ENCODE measurements at places on chromosomes 5 and 9. TPM values are rescaled to one million over a fixed set of nuclear protein-coding genes. Genes with fewer than 3 reads are reported as not detected.
A peak's percentile ranks its signal among the peaks of the same experiment; 100 is the strongest.

Gene GDF9
- 0.22 TPM for total RNA-seq

- no peak overlapping the region for H3K4me3 ChIP-seq
- no peak for DNase-seq
- H3K36me3 ChIP-seq: no peaks in the 10 kb centered on the region
- H3K4me1 ChIP-seq: peaks cover 2% of the 10 kb centered on the region
Observed at GRCh38 chr5:932151-932627, 39.5 kb downstream of the TRIP13 start.

DNA sequence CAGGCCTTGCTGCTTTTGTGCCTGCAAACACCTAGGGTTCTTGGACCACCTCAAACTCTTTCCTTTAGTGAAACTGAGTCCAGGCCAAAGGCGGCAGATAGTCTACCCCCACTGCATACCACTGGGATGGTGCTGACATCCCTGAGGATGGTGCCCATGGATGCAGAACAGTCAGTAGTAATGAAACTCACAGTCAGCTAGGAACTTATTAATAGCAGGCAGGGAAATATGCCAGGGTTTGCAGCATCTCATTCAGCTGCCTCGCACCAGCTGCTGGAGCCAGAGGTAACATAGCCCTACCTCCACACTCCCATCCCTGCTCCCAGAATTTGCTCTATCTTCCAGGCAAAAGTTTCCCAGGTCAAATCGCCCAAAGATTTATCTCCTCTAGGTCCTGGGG lies 189.1 kb downstream of the SREK1 start:
- no peaks in the 10 kb centered on the region for H3K4me1 ChIP-seq
- no peak for DNase-seq
- no peak overlapping the region for H3K27ac ChIP-seq
- no peaks in the 10 kb centered on the region for H3K27me3 ChIP-seq
- H3K4me3 ChIP-seq: no peak overlapping the region
- no peaks in the 10 kb centered on the region for H3K36me3 ChIP-seq

DNA sequence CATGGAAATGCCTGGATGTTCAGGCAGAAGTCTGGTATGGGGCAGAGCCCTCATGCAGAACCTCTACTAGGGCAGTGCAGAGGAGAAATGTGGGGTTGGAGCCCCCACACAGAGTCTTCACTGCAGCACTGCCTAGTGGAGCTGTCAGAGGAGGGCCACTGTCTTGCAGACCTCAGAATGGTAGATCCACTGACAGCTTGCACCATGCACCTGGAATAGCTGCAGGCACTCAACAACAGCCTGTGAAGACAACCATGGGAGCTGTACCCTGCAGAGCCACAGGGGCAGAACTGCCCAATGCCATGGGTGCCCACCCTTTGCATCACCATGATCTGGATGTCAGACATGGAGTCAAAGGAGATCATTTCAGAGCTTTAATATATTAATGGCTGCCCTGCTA lies 36.9 kb downstream of the TRIP13 start:
- no peak for DNase-seq
- peaks cover 9% of the 10 kb centered on the region for H3K4me1 ChIP-seq
- H3K27ac ChIP-seq: no peak overlapping the region
- H3K4me3 ChIP-seq: no peak overlapping the region
- no peaks in the 10 kb centered on the region for H3K36me3 ChIP-seq

Gene RAPGEF1
- total RNA-seq: 44.1 TPM

DNA sequence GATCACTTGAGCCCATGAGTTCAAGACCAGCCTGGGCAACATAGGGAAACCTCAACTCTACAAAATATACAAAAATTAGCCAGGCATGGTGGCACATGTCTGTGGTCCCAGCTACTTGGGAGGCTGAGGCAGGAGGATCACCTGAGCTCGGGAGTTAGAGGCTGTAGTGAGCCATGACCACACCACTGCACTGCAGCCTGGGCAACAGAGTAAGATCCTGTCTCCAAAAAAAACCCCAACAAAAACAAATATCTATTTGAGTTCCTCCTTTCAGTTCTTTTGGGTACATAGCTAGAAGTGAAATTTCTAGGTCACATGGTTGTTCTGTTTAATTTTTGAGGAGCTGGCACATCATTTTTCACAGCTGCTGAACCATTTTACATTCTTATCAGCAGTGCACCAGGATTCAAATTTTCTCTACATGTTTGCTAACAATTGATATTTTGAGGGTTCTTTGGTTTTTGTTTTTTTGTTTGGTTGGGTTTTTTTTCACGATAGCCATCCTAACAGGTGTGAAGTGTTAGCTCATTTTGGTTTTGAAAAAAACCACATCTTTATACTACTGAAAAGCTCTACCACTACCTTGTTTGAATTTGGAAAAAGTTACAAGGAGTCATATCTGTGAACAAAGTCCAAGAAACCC lies 176.9 kb upstream of the SLC12A2 start:
- no peaks in the 10 kb centered on the region for H3K36me3 ChIP-seq
- no peaks in the 10 kb centered on the region for H3K4me1 ChIP-seq
- no peak for DNase-seq
- no peak overlapping the region for H3K4me3 ChIP-seq
- H3K27me3 ChIP-seq: 0 out of 3 replicates have a peak, but pooled peaks cover 3% of the 10 kb centered on the region

Gene SLU7
- 43.6 TPM for total RNA-seq

DNA sequence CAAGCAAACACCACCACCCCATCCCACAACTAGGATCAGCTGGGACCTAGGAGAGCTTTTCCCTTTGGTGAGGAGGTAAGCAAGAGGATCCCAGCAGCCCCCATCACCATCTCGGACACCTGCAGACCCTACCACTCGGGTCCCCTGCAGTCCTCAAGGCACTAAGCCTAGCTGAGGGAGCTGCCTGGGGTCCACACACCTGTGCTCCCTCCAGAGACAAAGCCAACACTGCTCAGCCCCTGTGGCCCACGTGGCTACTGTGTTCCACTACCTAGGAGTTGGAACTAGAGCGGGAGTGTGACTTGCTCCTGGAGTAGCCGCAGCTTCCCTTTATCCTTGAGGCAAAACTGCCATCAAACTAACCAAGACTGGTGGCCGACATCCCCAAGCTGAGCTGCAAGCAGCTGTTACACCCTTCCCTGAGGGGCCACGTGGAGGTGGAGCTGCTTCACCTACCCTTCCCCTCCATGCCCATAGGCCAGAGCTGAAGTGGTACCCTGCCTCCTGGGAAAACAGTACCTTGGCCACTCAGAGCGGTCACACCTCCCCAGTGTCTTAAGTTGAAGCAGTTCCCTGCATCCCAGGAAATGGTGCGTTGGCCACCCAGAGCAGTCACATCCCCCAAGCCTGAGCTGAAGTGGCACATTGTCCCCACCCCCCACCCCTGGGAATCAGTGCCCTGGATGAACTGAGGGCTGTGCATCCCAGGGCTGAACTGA lies 205.5 kb downstream of the CACNA1B start:
- no peaks in the 10 kb centered on the region for H3K4me1 ChIP-seq
- DNase-seq: no peak
- H3K36me3 ChIP-seq: no peaks in the 10 kb centered on the region
- H3K27me3 ChIP-seq: peaks cover 10% of the 10 kb centered on the region
- H3K4me3 ChIP-seq: no peak overlapping the region

Gene MUSK
- total RNA-seq: not detected

DNA sequence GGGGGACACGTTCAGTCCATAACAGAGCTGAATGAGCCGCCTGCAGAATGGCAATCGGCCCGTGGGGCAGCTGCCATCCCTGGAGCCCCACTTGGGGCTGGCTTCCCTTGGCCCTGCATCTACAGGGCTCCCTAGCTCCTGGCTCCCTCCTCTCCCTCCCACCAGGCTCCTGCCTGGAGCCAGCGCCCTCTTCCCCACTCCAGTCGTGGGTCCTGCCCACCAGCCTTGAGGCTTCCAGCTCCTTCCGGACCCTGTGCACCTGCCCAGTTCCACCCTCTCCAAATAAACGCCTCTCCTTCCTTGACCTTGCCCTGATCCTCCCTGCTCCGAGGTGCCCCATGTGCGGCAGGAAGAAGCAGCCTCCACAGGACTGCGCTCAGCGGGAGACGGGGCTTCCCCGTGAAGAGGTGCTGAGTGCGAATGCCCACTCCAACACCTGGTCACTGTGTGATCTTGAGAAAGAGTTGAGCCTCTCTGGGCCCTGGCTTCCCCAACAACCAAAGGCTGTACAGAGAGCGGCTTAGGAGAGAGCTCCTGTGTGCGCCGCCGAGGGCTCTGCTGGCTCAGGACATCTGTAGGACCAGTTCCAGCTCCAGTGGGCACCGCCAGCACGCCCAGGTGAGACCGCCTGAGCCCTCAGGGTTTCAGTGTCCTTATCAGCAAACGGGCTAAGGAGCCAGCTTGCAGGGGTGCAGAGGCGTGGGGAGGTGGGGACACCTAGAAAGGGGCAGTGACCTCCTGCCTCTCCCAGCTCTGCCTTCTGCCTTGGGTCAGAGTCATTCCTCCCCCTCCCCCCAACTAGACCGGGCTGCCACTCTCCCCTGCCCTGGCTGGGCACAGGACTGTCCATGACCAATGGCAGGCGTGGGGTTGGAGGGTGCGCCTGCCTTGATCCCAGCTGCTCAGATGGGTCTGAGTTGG lies 12.1 kb downstream of the C9orf50 start:
- H3K27me3 ChIP-seq: no peaks in the 10 kb centered on the region
- H3K4me1 ChIP-seq: peaks cover 11% of the 10 kb centered on the region
- H3K36me3 ChIP-seq: no peaks in the 10 kb centered on the region
- no peak overlapping the region for H3K4me3 ChIP-seq
- H3K27ac ChIP-seq: no peak overlapping the region
- DNase-seq: no peak

DNA sequence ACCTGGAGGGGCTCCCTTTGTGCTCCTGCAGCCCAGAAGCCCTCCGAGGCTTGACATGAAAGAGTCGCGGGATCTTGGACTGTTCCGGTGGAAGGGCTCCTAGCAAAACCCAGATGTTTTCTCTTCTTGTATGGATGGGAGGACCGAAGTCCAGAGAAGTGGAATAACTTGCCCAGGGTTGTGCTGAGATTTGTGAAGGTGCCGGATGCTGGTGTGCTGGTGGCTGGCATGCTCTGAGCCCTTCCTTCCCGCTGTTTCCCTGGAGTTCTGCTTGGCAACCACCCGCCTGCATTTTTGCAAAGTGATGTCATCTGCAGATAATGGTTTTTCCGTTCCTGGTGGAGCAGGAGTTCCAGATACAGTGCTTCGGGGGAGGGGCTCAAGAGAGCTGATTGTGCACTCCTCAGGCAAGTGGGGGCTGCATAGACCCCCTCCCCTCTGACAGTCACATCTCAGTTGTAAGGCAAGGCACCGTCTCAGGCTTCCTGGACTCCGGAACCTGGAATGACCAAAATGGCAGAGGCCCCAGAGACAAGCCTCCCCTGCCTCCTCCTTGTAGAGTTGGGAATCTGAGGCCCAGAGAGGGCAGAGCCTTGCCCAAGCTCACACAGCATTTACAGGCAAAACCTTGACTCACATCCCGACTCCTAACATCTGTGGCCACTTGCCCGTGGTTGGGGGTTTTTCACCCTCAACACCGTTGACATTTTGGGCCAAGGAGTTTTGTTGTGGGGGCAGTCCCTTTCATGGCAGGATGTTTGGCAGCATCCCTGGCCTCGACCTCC lies 157.0 kb downstream of the RGS3 start:
- H3K27ac ChIP-seq: no peak overlapping the region
- H3K27me3 ChIP-seq: peaks cover 43% of the 10 kb centered on the region
- no peaks in the 10 kb centered on the region for H3K36me3 ChIP-seq
- H3K4me3 ChIP-seq: no peak overlapping the region
- DNase-seq: no peak

Gene ZNF354C
- total RNA-seq: 0.07 TPM

GRCh38 chr5:1540166-1540565 lies 16.4 kb upstream of the LPCAT1 start:
- peaks cover 33% of the 10 kb centered on the region for H3K27me3 ChIP-seq
- no peak for DNase-seq
- H3K4me1 ChIP-seq: no peaks in the 10 kb centered on the region
- no peaks in the 10 kb centered on the region for H3K36me3 ChIP-seq

Gene SPARC
- total RNA-seq: 24.3 TPM

Gene SMIM15
- total RNA-seq: 86.7 TPM

- peak overlapping the region; percentile 99 for H3K27ac ChIP-seq
- no peaks in the 10 kb centered on the region for H3K27me3 ChIP-seq
- H3K4me1 ChIP-seq: peaks cover 3% of the 10 kb centered on the region
- peak overlapping the region; percentile 98 for H3K4me3 ChIP-seq
- H3K36me3 ChIP-seq: peaks cover 16% of the 10 kb centered on the region
- no peak for DNase-seq
Observed at GRCh38 chr9:107284636-107285035, 1.6 kb downstream of the RAD23B start.

- H3K27ac ChIP-seq: no peak overlapping the region
- H3K36me3 ChIP-seq: no peaks in the 10 kb centered on the region
- H3K4me1 ChIP-seq: no peaks in the 10 kb centered on the region
- no peak overlapping the region for H3K4me3 ChIP-seq
Observed at GRCh38 chr5:4453655-4454054, 686.5 kb upstream of the ADAMTS16 start.

GRCh38 chr5:1666221-1666620 lies 133.4 kb downstream of the MRPL36 start:
- DNase-seq: no peak
- no peak overlapping the region for H3K4me3 ChIP-seq
- H3K27me3 ChIP-seq: peaks cover 42% of the 10 kb centered on the region

DNA sequence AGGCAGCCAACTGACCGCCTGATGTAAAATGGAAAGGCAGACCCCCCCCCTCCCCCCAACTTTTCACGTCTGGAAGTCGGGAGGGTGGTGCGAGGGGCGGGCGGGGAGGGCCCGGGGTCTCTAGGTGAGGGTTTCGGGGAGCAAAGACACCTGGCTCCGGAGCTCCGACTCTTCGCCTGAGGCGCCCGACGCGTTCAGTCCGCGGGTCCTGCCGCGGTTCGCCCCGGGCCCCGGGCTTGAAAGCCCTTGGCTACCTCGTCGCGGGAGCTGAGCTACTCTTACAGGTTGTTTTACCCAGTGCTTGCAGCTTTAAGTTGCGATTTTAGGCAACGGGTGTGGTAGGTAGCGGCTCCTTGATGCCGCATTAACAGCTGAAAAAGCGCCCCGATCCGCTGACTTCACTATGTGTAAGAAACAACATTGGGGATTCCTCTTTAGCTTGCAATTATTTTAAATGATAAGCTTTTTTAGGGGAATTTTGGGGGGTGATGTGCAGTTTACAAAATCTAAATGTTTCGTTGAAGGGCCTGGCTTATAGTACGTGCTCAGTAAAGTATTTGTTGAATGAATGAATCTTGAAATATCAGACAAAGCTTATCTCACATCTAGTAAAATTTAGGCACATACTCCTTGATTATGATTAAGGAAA lies 722 bp downstream of the CDC42SE2 start:
- DNase-seq: peak; percentile 43
- peak overlapping the region; percentile 94 for H3K4me3 ChIP-seq
- H3K4me1 ChIP-seq: peaks cover 4% of the 10 kb centered on the region
- H3K27me3 ChIP-seq: no peaks in the 10 kb centered on the region

Gene DMGDH
- total RNA-seq: 0.58 TPM

Gene PCDHGB7
- total RNA-seq: 0.04 TPM

DNA sequence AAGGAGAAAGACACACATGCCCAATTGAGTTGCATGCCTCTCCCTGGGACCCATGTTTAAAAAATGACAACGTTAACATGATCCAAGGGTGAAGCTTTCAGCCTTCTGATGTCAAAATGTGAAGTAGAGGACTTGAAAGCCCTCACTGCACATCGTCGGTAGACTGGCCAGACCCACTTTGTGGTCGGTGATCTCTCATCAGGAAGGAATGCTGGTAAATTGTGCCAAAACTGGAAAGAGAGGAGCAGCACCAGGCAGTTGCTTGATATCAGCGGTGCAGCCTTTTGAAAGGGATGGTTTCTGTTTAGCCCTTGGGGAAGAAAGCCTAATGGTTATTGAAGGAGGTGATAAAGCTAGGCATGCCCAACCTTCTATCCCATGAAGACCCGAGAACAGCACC lies 125.3 kb upstream of the MARCHF11 start:
- H3K27ac ChIP-seq: no peak overlapping the region
- no peak overlapping the region for H3K4me3 ChIP-seq
- no peaks in the 10 kb centered on the region for H3K27me3 ChIP-seq
- H3K36me3 ChIP-seq: no peaks in the 10 kb centered on the region

GRCh38 chr9:111759762-111760639 lies 34.7 kb downstream of the SHOC1 start:
- H3K27me3 ChIP-seq: no peaks in the 10 kb centered on the region
- H3K27ac ChIP-seq: peak overlapping the region; percentile 4
- no peaks in the 10 kb centered on the region for H3K36me3 ChIP-seq
- H3K4me1 ChIP-seq: no peaks in the 10 kb centered on the region
- DNase-seq: peak; percentile 83
